ENCODE measurements at places on chromosomes 6 and 20.
A peak's percentile ranks its signal among the peaks of the same experiment; 100 is the strongest.

DNA sequence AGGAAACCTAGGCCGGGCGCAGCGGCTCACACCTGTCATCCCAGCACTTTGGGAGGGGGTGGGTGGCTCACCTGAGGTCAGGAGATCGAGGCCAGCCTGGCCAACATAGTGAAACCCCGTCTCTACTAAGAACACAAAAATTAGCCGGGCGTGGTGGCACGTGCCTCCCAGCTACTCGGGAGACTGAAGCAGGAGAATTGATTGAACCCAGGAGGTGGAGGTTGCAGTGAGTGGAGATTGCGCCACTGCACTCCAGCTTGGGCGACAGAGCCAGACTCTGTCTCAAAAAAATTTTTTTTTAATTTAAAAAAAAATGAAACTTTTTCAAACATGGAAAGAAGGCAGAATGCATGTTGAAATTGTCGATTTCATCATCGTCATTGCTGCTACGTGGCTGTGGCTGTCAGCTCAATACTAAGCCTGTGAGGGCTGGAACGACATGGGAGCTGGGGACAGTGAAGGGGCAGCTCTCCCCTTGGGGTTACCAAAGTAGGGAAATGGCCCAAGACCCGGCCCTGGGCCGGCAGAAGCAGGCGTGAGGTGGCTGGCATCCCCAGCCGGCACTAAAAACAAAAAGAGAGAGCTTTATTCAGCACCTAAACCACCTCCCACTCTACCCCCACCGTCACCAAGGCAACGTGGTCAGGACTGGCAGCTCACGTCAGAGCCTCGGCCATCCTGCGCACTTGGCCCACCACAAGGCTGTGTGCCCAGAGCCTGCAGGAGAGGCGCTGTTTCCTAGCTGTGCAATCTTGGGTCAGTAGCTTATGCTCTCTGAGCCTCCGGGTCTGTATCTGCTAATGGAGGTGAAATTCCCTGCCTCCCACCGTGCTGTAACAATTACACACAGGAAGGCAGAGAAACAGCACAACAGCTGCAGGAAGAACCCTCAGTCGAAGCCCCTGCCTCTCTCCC, 30.8 kb downstream of the AGPAT4 start:
- no peak for DNase-seq

- no peak for DNase-seq
These were observed 104.8 kb downstream of the SOBP start for GRCh38 chr6:107594736-107595135.

- DNase-seq: peak; percentile 15
These were observed 28.6 kb downstream of the KIF25 start for GRCh38 chr6:168025831-168026710.

DNA sequence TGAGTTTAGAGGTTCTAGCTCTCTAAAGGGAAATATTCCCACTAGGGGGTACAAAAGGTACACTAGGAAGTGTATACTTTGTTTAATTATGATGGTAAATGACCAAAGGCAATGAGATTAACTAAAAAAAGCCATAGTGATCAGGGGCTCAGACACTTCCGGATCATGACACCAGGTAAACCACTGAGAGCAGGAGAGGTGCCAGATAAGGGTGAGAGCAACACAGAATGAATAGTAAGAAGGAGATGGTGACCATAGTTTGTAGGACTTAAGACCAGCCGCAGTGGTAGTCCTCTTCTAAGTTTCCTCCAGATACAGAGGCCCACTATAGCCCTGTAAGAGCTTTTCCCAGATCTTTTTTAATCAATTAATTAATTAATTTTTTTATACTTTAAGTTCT, 40.8 kb downstream of the OR2J2 start:
- DNase-seq: peak; percentile 43

- DNase-seq: no peak
These were observed 175.0 kb upstream of the PRDM1 start for GRCh38 chr6:105911106-105911629.

DNA sequence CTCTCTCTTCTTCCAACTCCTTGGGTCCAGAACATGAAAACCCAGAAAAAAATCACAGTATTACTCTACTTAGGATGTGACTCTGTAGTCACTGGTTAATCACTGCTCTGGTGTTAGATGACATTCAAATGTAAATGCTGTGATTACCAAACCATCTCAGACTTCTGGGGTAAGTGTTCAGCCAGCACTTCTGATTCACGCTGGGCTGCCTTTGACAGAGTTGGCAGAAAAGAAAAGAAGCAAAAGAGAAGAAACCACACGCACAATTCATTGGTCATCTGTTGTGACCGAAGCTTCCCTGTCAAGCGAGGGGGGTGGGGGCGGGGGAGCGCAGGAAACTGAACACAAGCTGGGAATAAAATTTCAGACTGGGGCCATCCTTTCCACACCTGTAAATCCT, 82.7 kb downstream of the PSMG4 start:
- DNase-seq: no peak

- DNase-seq: no peak
These were observed 53.5 kb upstream of the GCLC start for GRCh38 chr6:53598265-53598907.

DNA sequence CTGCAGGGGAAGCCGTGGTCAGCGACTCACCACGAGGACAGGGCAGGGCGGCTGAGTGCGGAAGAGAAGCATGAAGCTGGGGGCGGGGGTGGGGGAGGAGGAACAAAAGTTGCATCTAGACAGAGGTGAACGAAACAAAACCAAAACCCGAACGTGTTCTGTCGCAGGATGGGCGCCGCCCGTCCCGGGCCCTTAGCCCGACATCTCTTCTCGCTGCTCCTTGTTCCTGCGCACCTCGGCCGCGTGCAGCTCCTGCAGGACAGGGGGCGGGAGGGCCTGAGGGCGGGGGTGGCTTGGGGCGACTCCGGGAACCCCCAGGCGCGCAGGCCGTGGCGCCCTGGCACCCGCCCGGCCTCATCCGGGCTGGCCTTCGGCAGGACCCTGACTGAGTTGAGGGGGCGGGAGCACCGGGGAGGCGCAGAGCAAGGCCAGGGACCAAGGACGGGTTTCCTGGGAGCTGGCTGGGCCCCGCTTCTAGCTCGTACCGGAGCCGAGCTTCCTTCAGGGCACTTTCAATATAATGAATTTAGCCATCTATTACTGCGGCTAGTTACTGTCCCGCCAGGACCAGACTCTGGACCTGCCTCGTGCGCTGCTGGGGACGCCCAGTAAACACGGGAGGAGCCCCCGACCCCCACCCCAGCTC, 12.0 kb downstream of the STMN3 start:
- peak; percentile 35 for DNase-seq

DNA sequence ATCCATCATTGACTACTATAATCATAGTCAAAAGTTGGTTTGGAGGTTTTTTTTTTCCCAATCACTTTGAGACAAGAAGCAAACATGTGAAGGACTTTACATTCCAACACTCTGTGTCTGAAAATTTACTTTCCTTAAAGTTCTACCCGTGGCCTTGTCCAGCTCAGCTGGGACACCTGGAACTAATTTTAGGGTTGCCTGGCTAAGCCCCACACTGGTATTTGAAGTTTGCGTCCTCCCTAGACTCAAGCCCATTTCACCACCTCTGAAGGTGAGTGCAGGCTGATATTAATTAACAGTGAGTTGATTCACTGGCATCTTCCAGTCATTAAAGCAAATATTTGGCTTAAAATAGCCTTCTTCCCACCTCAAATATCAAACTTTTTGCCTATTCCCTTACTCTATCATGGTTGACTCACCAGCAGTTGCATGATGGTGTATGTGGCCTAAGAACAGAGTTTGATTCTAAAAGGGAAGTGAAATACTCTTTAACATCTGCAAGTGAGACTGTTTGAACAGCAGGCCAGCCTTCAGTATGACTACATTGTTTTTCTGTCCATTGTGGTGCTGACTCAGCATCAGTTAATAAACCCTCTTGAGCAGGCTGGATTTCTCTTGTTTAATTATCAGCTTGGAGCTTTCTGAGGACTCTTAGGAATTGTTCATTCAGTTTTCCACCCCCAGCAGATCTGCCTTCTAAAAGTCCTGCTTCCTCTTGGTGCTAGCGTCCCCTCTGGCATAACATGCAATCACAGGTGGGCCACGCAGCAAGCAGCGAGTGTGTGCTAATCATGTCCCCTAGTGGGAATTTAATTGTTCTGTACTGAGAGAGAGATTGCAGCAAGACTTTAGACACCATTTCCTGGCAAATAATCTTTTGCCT, 1.8 kb upstream of the PRDM1 start:
- peak; percentile 87 for DNase-seq

Data from MM.1S (cell line).